Stimulated activated naive B cell treated with anti-CD40 and anti-IgM and Interleukin-4, amounts not matched to agents 10 μg/mL and 1 μg/mL and 100 μg/mL, for 72 hours (primary cell): ENCODE measurements at places on chromosomes 2 and 18.

DNA sequence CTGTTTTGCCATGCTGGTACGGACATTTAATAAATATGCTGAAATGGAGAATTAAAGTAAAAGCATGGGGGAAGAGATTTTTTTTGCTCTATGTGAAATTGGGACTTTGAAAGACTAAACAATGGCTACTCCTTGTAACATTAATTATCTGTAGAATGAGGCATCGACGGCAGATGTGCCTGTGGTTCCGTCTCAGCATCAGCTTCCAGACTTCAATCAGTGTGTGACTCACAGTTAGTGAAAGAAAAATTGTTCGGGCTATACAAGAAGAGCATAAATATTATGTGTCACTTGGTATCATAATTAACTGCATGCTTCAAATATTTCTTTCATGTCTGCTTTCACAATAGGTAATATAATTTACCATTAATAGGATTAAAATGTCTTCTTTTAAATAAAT, 117.0 kb upstream of the SMIM21 start:
- DNase-seq = no peak

DNA sequence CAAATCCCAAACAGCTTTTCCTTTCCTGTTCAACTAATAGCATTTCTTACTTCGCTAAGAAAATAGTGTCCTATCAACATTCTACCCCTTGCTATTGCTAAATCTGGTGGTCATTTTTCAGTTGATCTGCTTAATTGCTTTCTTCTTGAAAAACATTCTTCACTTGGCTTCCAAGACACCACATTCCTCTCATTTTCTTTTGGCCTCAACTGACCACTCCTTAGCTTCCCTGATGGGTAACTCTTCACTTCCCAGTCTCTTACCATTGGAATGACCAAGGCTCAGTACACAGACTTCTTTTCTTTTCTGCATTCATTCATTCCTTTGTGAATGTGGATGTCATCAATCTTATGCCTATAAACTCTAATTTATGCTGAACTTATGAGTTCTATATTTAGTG, 230.8 kb upstream of the CDH2 start:
- DNase-seq = no peak

GRCh38 chr2:34670482-34670881, 1071.4 kb upstream of the FAM98A start:
- DNase-seq = no peak

GRCh38 chr2:120864981-120865380, 129.3 kb downstream of the GLI2 start:
- DNase-seq = no peak
